ENCODE measurements at places on chromosomes 3 and 15.

DNA sequence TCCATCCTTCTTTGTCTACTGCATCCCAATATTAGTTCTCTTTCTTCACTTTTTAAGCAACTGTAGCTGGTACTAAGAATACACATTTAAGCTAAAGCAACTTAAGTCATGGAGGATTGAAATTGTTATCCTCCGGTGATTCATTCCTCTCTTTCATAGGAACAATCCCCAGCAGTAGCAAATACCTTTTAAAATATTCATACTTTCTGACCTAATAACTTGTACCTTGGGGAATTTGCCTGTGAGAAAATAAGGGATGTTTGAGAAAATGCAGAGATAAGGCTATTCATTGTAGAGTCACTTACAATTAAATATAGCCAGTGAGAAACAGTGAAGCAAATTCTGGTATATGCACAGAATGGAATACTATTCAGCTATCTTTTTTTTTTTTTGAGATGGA is 66.0 kb downstream of the VPS13C start:
- DNase-seq: no peak

DNA sequence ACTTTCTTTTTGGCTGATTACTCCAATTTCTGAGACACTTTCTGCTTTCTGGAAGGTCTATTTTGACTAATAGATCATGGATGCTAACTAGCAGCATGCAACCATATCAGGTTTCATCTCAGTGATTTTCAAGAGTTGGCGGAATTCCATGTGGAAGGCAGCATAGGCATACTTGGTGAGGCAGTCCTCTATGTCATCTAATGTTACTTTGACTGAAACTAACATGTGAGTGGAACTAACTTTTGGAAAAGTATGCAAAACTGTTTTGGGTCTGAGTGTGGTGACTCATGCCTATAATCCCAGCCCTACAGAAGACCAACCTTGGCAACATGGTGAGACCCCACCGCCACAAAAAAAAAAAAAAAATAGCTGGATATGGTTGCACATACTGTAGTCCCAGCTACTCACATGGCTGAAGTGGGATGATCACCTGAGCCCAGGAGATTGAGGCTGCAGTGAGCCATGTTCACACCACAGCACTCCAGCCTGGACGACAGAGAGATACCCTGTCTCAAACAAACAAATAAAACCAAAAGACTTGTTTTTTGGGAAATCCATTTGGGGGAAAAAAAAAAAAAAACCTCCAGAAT is 1033.7 kb downstream of the ROBO1 start:
- DNase-seq: no peak

GRCh38 chr3:126151562-126152302 is 28.7 kb downstream of the ALDH1L1 start:
- DNase-seq: no peak

- DNase-seq: no peak
Measured at GRCh38 chr15:75095594-75095993, 72.2 kb downstream of the PPCDC start.

DNA sequence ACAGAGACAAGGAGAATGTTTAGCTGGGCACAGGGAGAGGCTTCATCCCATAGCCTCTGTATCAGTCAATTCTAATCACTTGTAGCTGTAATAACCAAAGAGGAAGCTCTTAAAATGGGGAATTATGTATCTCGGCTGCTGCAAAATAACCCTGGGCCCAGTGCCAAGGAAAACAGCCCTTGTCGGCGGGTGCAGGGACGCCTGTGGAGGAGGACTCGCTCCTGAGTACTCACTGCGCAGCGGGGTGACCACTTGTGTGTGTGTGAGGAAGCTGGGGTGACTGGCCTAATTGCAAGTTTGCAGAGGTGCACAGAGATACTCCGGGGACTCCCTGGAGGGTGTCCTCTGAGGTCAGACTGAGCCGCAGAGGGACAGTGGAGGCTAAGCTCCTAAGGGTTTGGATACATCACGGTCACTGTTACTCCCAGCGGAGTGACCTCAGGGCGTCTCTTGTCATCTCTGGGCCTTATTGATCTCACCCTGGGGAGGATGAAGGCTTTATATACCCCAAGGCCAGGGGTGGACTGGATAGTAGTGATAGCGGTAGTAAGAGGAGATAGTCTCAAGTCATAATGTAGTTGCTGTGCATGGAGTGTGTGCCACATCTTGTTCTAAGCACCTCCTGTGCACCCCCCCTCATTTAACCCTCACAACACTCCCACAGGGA is 37.2 kb downstream of the SLC6A6 start:
- no peak for DNase-seq

All from activated T-helper 1 cell treated with anti-CD3 and anti-CD28 coated beads, Interleukin-12 subunit alpha, Interleukin-12 subunit beta, Interleukin-2, Interleukin-4 antibody, amounts not matched to agents 30 ng/mL and 10 ng/mL and 1 ng/mL, durations not matched to agents 14 hours and 24 hours and 36 hours (primary cell).